ENCODE measurements at places on chromosomes 16 and 17.
A peak's percentile ranks its signal among the peaks of the same experiment; 100 is the strongest.

DNA sequence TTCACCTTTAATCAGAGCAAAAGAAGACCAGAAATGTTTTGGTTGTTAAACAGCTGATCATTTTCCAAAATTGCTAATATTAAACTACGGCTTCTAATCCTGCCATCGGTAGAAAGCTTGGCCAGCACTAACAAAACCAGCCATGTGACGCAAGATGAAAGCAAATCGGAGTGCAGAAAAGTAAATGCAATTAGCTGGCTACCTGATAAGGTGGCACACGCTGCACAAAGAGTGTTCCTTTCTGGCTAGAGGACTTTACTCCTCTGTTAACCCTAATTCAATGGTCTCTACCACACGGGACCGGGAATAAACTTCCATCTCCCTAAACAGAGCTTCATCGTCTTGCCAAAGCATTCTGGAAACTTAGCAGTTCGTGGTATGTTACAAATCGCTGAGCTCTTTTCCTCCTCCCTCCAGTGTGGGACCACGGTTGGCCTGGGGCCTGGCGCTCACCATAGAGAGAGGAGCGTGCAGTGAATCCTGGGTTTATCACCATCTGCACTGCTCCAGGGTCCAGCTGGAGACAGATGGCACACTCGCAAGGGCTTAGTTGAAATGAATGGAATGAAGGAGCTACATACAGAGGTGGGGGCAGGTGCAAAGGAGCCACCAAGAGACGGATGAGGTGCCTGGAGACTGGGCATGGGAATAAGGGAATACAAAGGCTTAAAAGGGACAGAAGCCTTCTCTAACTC is 10.1 kb upstream of the COG1 start:
- no peak for DNase-seq

- DNase-seq: peak; percentile 2
These were observed 57.8 kb downstream of the STH start for GRCh38 chr17:46056800-46057304.

DNA sequence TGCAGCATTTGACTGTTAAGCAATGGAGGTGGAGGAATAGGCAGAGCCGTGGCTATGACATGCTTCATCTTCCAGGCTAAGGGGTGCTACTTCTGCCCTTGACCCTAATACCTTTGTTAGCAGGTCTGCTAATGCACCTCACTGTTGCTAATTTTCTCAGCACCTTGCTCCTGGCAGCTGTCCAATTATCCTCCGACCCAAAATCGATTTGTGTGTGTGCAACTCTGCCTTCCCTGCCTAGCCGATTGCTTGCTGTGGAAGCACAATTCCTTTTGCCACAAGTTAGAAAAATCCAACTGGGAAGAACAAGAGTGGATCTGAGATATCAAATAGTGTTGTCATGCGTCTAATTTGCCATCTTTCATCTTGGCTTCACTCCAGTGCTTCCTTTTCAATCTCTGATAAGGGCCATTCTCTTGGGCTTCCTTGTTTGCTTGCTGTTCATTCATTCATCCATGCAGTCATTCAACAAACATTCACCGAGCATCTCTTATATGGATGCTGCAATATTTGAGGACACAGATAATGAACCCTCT is 422.8 kb downstream of the RBFOX1 start:
- no peak for DNase-seq

DNA sequence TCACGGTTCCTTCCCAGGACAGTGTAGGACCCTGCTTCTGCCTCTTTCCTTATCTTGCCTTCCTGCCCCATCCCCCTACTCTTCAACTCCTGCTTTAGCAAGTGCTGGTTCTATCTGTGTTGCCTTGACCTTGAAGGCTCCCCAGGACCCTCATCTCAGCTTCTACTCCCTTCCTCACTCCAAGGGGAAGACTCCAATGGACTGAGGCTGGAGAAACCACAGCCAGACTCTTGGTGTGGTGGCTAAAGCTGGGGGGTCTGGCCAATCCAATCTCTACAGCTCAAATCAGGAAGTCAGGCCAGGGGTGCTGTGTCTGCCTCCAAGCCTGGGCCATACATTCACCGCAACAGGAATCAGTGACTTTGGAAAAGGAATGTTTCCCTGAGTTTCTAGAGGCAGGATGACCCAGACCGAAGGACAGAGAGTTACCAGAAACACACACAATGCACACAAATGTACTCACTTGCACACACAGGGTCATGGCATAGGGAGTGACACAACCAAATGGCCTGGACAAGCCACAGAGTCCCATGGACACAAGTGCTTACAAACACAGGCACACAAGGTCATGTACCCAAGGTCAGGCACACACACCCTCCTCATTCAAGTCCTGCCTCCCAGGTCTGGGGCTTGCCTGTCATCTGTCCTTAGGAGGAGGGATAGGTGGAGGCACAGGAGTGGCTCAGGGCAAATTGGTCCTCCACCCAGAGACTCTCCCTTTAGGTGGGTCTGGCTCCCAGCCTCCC is 1.7 kb upstream of the HSD11B2 start:
- no peak for DNase-seq

GRCh38 chr16:53211253-53211652 is 156.5 kb downstream of the CHD9 start:
- no peak for DNase-seq

- no peak for DNase-seq
These were observed 945.8 kb downstream of the KCNJ2 start for GRCh38 chr17:71114911-71115668.

DNA sequence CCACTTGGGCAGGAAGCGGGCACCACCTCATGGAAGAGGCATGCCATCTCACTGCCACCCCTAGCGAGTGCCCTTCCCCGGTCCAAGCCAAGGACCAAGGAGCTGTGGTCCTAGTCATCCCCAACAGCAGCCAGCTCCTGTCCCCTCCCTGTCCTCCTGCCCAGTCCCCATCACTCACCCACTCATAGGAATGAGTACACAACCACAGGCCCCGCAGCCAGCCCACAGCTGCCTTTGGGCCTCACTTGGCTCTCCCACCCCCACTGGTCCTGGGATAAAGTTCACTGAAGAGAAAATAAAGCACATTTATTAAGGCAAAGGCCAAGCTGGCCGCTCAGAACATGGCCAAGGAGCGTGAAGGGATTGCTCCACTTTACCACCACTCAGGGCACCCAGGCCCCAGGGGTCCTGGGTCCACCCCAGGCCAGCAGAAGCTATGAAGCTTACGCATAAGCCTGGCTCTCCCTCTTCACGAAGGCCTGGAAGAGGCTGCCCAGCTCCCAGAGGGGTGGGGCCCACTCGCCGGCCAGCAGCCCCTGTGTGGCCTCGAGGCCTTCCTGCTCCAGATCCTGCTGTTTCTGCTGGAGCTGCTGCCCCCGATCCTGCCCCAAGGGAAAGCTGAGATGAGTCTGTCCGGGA is 3.6 kb downstream of the SCRN2 start:
- no peak for DNase-seq

DNA sequence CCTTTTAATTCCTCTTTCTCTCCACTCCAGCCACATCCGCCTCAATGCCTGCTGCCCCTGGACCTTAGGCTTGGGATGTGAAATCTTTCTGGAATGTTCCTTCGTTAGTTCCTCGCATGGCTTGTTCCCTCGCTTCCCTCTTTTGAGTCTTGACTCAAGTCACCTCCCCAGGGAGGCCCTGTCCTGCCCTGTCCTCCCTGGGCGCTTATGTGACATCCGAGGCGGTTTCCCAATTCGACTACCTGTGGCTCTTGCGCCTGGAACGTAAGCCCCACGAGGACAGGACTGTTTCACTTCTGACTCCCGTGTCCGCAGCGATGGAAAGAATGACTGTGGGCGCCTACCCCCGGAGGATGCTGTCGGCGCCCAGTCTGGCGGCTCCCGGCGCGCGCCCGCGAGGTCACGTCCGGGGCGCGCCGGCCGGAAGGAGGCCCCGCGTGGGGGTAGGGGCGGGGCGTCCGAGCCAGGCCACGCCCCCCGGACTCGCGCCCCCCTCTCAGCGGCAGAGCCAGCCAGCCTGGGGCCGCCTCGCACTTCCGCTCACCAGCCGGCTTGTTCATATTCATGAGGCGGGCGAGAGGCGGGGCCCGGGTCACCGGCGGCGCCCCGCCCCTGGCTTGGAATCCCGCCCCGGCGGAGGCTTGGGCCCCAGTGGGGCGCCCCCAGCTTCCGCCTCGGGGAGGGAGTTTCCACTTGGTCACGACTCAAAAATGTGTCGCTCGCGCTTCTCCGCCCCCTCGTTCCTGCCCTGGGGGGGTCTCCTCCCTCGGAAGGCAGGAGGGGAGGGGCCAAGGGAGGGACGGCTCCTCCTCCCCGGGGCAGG is 8.4 kb upstream of the GLIS2 start:
- peak; percentile 96 for DNase-seq

DNA sequence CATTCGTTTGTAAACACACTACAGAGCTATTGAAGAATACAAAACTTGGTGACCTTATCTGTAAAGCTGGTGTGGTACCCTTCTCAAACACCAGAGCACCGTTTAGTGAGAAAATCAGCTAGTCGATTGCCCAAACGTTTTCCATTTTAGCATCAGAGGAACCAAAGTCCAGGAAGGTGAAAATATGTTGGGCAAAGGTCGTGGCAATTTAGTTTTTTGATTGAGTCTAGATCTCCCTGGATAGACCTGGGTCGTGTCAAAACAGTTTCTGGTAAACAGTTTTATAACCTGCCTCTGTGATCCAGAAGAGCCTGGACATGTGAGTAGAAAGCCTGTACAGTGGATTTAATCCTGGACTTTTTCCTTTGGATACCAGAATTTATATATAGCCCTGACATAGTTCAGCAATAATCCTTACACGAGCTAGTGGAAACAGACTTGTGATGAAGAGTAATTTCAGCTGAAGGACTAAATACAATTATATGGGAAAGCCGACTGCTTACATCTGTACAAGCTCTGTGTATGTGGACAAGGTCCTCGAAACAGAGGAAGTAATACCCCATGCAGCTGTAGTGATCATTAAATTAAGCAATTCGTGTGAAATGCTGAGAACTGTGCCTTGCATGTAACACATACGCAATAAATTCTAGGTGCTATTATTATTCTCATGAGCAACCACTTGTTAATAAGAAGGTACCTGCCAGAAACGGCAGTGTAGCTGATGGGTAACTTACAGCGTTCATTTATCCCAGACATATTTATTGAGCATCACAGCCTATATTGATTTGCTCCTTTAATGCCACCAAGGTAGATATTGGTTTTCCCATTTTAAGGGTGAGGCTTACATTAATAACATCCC is 72.5 kb downstream of the MAP2K6 start:
- peak; percentile 13 for DNase-seq

DNA sequence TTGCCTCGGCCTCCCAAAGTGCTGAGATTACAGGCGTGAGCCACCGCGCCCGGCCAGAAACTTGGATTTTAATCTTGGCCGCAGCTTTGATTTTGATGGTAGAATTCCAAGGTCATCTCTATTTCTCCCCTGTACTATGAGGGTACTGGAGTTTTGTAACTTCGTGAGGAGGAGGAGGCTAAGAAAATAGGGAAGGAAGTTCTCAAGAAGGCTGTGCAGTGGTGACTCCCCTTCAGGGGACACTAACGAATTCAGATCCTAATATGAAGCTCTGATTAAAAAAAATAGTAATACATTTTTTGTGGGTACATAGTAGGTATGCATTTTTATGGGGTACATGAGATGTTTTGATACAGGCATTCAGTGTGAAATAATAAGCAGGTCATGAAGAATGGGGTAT is 55.9 kb downstream of the LDHD start:
- peak; percentile 16 for DNase-seq

GRCh38 chr16:69412287-69412686 is 12.1 kb upstream of the CYB5B start:
- no peak for DNase-seq

GRCh38 chr17:50426814-50427787 is 1.1 kb downstream of the ACSF2 start:
- DNase-seq: peak; percentile 64

GRCh38 chr17:65518256-65518655 is 43.2 kb downstream of the AXIN2 start:
- no peak for DNase-seq

DNA sequence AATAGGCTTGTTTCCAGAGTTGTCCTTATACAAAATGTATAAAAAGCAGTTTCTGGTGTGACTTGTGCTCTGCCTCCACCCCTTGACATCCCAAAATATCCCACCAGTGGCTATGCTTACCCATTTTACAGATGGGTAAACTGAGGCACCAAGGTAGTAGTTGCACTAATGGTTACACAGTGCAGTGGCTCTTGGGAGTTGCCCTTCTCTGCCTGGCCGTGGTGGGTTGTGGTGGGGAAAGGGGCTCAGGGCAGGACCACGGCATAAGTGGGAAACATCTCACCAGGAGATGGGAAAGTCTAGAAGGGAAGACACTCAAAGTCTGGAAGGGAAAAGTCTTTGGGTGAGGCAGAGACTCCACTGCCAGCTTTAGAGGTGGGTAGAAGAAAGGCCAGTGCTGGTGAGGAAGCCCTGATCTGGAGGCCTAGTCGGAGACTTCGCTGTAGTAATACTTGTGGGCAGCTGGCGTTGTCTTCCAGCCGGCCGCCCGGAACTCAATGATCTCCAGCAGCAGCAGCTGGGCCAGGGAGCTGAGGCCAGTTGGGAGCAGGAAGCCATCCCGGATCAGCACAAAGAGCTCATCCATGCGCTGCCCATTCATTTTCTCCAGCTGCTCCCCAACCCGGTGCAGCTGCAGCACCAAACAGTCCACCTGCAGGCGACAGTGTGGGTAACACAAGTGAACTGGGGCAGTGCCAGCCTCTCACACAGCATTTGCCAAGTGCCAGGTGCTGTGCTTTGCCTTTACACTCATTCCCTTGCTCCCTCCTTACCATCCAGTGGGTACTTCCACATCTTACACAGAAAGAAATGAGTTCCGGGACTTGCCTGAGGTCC is 4.5 kb downstream of the MIF4GD start:
- DNase-seq: peak; percentile 55

GRCh38 chr17:22303096-22303495 is 610.8 kb downstream of the KCNJ18 start:
- DNase-seq: no peak

DNA sequence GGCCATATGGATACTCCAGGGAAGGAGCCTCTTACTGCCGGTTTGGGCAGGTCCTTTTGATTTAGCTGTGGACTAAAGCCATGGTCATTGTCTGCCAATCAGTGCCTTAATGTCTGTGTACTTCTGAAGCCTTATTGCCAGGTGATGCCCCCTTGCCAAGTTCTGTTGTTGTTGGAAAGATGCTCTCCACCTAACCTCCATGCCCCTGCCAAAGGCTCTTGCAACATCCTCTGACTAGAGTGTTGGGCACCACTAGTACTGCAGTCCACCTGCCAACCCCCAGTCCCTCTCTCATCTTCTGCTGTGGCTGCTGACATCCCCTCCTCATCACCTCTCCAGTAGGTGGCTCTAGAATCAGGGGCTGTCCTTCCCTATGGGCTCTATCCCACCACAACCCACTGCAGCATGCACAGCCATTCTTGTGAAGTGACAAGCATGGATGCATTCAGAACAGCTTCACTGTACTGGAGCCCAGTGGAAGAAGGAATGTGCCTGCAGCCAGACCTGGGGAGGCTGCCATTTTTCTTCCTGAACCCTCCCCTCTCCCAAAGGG is 375.3 kb upstream of the CDH5 start:
- no peak for DNase-seq

DNA sequence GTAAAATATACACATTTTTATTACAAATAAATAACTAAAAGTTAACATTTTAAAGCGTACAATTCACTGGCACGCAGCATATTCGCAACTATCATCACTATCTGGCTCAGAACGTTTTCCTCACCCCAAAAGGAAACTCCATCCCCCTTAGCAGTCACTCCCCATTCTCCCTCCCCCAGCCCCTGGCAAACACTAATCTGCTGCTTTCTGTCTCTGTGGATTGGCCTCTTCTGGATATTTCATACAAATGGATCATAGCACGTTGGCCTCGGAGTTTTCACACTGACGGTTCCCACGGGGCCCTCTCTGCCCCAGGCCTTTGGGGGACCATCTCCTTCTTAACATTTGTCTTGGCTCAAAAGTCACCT is 64.6 kb downstream of the RTN4RL1 start:
- no peak for DNase-seq

GRCh38 chr16:89431158-89431584 is 59.2 kb downstream of the ANKRD11 start:
- DNase-seq: no peak

- no peak for DNase-seq
These were observed 32.2 kb downstream of the DRC3 start for GRCh38 chr17:18004884-18005305.

All from inflammatory macrophage (primary cell).